ENCODE measurements at places on chromosomes 6 and 20. TPM values are rescaled to one million over a fixed set of nuclear protein-coding genes. Genes with fewer than 3 reads are reported as not detected.

DNA sequence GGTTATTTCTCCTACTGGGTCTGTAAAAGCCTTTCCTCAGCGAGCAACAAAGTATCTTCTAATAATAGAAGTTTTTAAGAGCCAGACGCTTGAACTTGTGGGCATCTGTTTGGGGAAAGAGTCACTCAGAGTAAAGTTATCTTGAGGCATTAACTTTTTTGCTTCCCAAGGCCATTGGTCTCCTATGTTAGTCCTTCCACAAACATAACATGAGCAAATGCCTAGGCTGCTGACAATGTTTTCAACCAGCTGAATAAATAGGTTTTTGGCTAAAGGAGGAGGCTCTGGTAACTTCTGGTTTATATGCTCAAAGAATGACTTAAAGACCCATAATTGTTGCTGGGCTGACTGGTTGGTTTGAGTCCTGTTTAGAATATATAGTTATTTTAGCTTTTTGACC is 213.5 kb upstream of the SYNCRIP start:
- no peak for DNase-seq

- DNase-seq = peak; percentile 22
These were observed 930 bp downstream of the THBD start for GRCh38 chr20:23048283-23049200.

- DNase-seq = no peak
These were observed 217.9 kb downstream of the TBX18 start for GRCh38 chr6:84546427-84546914.

- DNase-seq = no peak
These were observed 1.4 kb downstream of the STK38 start for GRCh38 chr6:36545767-36546307.

DNA sequence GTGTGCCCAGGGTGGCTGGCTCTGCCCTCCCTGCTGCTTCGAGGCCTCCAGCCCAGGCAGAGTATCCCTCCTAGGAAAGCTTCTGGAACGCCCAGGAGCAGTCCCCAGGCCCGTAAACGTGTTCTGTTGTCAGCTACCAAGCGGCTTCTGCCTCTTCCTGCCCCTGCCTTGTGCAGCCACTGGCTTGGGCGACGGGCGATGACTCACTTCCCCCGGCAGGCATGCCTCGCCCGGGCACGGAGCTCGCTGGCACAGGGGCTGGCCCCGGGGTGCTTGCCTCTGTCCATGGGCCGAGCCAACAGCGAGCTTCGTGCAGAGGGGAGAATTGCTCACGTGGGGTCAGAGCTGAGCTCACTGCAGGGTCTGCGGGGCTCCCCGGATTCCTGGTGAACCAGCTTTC is 86.7 kb upstream of the THBS2 start:
- DNase-seq = no peak

DNA sequence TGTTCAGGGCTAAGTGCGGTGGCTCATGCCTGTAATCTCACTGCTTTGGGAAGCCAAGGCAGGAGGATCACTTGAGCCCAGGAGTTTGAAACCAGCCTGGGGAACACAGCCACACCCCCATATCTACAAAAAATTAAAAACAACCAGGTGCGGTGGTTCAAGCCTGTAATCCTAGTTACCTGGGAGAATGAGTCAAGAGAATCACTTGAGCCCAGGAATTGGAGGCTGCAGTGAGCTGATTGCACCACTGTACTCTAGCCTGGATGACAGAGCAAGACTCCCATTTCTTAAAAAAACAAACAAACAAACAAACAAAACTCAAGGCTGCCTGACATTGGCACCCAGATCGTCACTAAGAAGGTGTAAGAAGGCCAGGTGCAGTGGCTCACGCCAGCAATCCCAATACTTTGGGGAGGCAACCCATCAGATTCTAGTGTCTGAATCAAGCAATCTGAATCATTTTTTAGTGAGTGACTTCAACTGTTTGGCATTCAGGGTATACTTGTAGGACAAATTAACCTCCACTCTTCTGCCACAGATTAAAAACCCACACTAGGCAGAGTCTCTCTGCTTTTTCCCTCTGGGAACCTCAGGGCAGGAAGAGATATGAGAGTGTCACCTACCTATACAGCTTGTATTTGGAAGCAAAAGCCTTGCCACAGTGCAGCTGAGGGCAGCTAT is 6.1 kb downstream of the PLAGL2 start:
- no peak for DNase-seq

DNA sequence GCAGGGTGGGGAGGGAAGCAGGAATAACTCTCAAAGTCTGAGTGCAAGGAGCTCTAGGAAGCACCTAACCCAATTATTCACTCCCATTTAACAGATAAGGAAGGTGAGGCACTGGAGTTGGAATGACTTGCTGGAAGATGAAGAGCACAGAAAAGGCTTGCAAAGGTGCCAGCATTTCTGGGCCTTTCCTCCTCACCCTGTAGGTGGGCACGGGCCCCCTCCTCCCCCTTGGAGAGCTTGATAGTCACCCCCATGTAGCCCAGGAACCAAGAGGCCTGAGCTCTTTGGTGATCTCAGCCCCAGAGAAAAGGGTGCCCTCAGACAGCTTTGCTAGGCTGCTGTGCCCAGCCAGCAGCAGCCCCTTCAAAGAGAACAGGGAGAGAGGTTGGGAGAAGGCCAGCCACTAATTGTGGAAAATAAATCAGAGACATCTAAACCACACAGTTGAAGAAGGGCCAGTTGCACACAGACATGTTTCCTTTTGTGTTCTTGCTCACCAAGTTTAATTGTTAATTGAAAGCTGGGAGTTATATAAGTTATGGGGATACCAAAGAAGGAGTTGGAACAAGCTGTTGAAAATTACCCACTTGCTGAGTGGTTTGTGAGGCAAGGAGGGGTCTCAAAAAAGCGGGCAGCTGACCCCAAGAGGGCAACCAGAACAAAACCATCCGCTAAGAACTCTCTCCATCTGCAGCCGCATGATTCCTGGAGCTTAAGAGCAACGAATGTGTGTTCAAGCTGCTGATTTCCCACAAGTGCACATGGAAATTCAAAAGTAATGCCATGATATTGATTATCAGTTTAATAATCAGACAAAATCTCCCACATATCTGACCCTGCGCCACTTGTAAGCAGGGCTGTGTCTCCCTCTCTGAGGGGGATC is 77.0 kb downstream of the MRPL14 start:
- DNase-seq = no peak

DNA sequence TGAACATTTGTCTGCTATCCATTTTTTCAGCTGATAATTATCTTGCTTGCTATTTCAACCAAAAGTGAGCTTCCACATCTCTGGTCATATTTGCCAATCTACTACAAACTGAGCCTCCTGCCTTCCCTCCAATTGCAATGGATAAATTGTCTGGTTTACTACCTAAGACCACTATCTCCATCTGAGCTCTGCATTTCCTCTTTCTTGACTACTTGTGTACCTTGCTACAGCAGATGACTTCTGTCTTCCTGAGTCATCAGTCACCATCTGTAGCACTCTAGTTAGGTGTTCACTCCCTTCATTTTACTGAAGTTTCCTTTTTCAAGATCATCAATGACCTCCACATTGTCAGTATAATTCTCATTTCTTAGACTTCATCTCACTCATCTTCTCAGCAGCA is 33.5 kb upstream of the PHIP start:
- no peak for DNase-seq

DNA sequence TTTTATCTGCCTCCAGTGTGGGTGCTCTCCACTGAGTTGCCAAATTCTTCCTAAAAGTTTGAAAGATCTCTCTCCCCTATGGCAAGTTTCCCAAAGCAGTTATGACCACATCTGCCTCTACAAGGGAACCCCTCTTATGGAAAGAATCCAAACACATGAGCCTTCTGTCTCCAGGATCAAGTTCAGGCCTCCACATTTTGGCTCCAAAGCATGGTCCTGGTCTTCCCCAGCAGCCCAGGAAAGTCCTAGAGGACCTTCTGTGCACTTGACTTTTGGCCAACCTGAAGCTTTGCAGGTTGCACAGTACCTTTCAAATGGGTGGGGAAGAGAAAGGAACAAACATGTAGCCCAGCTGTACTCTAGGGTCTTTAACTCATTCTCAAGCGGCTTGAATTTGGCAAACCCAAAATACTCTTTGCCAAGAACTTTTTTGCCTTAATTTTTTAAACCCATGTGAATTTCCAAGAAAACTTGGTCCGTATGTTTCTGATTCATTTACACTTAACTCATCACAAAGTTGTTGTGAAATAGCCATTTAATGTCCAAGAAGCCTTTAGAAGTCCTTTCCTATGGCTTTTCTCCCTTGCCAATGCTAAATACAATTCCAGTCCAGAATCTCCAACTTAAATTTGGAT is 240.1 kb upstream of the TBX18 start:
- no peak for DNase-seq

DNA sequence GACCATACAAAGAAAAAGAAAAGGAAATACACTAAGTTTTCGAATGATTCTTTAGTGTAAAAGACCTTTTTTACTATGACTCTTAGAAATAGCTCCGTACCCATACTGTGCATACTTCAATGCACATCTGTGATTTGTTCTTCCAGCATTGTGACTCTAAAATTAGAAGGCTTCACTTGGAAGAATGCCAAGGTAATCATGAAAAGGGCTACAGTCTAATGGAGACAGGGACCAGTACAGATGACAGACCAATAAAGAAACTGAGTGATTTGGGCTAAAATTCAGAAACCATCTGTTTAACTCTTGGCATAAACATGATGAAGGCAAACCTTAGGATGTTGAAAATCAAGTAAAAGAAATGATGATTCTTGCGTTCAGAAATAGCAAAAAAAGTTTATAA is 46.3 kb downstream of the CYP39A1 start:
- DNase-seq = no peak

DNA sequence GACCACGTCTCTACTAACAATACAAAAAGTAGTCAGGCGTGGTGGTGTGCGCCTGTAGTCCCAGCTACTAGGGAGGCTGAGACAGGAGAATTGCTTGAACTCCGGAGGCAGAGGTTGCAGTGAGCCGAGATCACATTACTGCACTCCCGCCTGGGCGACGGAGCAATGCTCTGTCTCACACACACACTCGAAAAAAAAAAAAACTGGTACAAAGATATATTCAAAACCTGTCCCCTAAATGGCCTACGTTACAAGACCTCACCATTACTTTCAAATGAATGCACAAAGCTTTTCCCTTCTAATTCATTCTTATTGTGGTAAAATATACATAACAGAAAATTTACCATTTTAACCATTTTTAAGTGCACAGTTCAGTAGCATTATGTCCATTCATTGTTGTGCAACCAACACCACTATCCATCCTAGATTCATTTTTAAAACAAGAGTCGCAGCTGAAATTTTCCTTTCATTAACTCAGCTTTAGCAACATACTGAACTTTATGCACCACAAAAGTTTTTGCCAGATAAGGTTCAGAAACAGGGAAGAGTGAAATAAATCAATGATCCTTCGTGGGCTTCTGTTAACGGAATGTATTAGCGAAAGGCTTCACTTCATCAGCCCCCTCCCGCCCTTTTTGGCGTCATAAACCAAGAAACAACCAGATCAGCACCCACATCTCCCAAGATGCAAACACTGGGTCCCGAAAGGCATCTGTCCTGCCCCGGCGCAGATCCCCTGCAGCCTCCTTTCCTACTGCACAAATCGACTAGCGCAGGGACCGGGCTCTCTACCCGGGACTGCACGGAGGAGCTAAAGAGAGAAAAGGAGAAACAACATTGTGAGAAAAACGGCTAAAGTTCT is 825 bp upstream of the FAM135A start:
- DNase-seq = no peak

DNA sequence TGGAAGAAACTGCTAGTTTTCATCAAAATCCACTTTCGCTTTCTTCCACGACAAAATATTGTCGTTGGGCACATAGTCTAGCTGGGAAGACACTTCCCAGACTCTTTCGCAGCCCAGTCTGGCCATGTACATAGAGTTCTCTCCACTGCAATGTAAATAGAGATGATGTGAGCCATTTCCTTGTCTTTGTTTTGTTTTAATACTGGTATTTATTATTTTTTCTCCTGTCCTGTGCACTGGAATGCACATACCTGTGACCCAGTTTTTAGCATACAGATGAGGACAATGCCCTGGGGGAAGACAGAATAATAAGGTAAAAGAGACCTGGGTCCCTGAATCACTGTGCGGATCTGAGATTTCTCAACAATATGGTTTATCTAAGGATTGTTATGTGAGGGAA is 149.5 kb upstream of the BMP5 start:
- DNase-seq = no peak

- DNase-seq = no peak
These were observed 872.9 kb upstream of the SLC35B3 start for GRCh38 chr6:9308284-9308683.

DNA sequence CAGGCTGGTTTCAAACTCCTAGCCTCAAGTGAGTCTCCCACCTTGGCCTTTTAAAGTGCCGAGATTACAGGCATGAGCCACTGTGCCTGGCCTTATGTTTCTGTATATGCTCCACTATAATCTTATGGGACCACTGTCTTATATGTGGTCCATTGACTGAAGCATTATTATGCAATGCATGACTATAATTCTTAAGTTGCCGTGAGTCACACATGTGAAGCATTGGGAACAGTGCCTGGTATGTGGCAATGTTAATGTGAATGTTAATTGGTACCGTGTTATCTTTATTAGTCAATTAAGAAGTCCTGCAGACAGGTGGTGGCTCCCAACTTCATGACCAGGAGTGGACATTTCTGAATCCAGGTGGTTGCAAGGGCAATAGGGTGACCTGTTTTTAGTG is 14.7 kb upstream of the ASXL1 start:
- DNase-seq = no peak

DNA sequence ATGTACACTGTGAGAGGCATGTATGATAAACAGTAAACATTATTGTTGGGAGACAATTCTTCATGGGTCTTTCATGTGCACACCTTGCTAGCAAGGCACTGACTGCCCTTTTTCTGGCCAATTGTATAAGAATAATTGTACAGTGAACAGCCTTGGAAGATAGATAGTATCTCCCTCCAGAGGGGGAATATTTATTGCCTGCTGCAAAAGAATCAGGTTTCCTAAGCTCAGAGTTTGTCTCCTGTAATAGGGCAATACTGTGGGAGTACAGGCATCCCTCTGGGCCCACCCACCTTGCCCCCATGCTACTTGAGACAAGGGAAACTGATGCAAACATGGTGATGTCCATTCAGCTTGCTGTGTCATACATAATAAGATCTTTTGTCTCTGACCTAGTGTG is 442.2 kb downstream of the HDGFL1 start:
- DNase-seq = no peak

The MYLIP gene
- 48.8 TPM for total RNA-seq

The KIAA1755 gene
- 5.3 TPM for total RNA-seq

The APCDD1L gene
- total RNA-seq = 1.1 TPM

The TNFAIP3 gene
- total RNA-seq = 14.4 TPM

The RALGAPB gene
- 50.8 TPM for total RNA-seq

The TINAG gene
- not detected for total RNA-seq
